ENCODE measurements at places on chromosomes 2 and 18. TPM values are rescaled to one million over a fixed set of nuclear protein-coding genes. Genes with fewer than 3 reads are reported as not detected.

The GPBAR1 gene
- polyA plus RNA-seq, result 2.0 TPM

The IMP4 gene
- 42.7 TPM for polyA plus RNA-seq

The PLB1 gene
- polyA plus RNA-seq, result 2.4 TPM

The MEIS1 gene
- 16.6 TPM for polyA plus RNA-seq

The SEH1L gene
- polyA plus RNA-seq, result 29.9 TPM

The CXXC1 gene
- polyA plus RNA-seq, result 38.0 TPM

The GRB14 gene
- polyA plus RNA-seq, result 2.4 TPM

The CDKL4 gene
- polyA plus RNA-seq, result 0.32 TPM

The GKN2 gene
- not detected for polyA plus RNA-seq

The TEX44 gene
- not detected for polyA plus RNA-seq

The CHST9 gene
- 0.10 TPM for polyA plus RNA-seq

The ANKRD30BL gene
- 0.08 TPM for polyA plus RNA-seq

The POTEI gene
- 0.04 TPM for polyA plus RNA-seq

The ASTL gene
- polyA plus RNA-seq, result not detected

The CNGA3 gene
- polyA plus RNA-seq, result 0.57 TPM

The PXDN gene
- polyA plus RNA-seq, result 140 TPM

The DCDC2C gene
- 0.46 TPM for polyA plus RNA-seq

The LIMS4 gene
- polyA plus RNA-seq, result 3.4 TPM

The ME2 gene
- polyA plus RNA-seq, result 25.4 TPM

The SLC5A7 gene
- polyA plus RNA-seq, result 0.06 TPM

The MAP3K19 gene
- polyA plus RNA-seq, result not detected

The DYNAP gene
- polyA plus RNA-seq, result not detected

The KCTD18 gene
- 13.2 TPM for polyA plus RNA-seq

The RAPGEF4 gene
- polyA plus RNA-seq, result 2.5 TPM

The MCFD2 gene
- polyA plus RNA-seq, result 37.4 TPM

The GLB1L gene
- 4.4 TPM for polyA plus RNA-seq

The WDR43 gene
- polyA plus RNA-seq, result 30.6 TPM

The KRTCAP3 gene
- 1.4 TPM for polyA plus RNA-seq

The LCT gene
- polyA plus RNA-seq, result not detected

The UCN gene
- 2.5 TPM for polyA plus RNA-seq

The NDUFV2 gene
- 106 TPM for polyA plus RNA-seq

The IL1F10 gene
- polyA plus RNA-seq, result not detected

The EML6 gene
- 52.3 TPM for polyA plus RNA-seq
